ENCODE measurements at places on chromosomes 7 and 10. TPM values are rescaled to one million over a fixed set of nuclear protein-coding genes. Genes with fewer than 3 reads are reported as not detected.

CCDC172 gene
- total RNA-seq = not detected

OSBPL3 gene
- total RNA-seq = 9.0 TPM

COL26A1 gene
- not detected for total RNA-seq

AOAH gene
- total RNA-seq = 2.4 TPM

PODXL gene
- 61.2 TPM for total RNA-seq

DNA sequence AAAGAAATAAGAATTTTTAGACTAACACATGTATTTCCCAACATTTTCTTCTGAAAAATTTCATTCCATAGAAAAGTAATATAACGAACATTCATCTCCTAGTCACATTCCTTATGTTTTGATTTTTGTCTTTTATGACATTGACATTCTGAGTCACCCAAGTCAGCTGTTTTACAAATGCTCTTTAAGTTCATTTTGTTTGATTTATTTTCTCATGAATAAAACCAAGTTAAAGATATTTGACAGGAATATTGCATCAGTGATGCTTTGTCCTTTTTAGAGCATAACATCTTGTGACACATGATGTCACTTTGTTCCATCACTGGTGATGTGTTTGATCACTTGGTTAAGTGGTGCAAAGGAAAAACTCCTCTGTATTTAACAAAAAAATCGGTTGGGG is 48.4 kb downstream of the HGF start:
- no peak for DNase-seq

GRCh38 chr7:108294595-108294994 is 161.6 kb downstream of the NRCAM start:
- DNase-seq = no peak

DNA sequence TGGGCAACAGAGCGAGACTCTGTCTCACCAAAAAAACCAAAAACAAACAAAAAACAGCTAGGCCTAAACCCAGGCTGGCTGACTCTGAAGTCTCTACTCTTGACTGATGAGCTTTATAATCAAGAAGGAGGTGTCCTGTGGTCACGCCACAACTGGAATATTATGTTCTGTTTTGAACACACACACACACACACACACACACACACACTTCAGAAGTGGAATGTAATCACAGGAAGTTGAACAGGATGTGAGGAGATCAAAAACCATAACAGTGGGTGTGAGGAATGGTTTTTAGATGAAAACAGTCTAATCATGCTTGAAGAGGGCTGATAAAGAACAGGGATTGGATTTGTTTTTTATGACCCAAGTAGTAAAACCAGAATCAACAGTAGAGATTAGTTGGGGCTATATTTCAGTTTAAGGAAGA is 51.1 kb upstream of the IL6 start:
- no peak for DNase-seq

DNA sequence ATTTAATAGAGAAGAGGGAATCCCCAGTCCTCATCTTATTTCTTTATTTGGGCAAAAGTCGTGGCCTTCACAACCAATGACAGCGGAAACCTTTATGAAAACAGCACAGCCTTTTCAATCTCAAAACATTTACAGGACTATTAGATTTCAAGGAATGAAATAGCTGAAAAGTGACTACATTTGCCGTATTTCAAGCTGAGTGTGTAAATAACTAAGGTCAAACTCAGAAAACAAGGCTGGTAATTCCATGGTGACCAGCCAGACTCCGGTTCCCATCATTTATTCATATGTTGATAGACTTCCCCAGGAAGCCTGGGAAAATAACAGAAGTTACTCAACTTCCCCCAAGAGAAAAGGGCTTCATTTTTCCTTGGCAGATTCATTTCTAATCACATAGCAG is 457.3 kb upstream of the NFE2L3 start:
- DNase-seq = no peak

GRCh38 chr7:50531401-50531911 is 33.7 kb downstream of the DDC start:
- no peak for DNase-seq

- no peak for DNase-seq
Measured at GRCh38 chr10:58565271-58565670, 52.6 kb downstream of the BICC1 start.

DNA sequence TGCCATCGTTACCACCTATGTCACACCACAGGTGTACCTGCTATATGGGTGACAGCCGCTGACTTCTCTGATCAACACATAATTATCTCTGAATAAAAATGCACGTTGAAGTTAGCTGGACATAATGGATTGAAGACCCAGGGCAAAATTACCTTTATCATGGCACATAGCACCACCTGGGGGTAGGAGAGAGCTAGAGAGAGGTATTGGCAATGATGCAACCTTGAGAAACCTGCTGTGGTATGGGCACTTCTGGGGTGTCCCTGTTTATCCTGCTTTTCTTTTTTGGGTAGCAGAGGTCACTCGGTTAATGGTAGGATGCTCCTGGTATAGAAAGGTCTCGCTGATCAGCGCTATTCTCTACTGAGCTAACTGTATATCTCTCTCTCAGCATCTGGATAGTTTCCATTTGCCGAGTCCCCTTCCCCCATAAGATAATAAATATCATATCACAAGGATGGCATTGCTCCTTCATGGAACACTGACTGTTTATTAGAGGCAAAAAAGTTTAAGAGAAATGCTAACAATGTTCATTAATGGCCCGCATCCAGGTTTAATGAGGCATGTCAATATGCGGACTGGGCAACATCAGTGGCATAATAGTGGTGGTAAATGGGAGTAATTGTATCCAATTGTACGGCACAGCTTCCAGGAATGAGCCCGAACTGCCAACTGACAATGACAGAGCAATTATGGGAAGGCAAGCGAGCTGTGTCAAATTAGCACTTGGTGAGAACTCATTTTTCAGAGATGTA is 323.1 kb downstream of the TFEC start:
- DNase-seq = no peak

DNA sequence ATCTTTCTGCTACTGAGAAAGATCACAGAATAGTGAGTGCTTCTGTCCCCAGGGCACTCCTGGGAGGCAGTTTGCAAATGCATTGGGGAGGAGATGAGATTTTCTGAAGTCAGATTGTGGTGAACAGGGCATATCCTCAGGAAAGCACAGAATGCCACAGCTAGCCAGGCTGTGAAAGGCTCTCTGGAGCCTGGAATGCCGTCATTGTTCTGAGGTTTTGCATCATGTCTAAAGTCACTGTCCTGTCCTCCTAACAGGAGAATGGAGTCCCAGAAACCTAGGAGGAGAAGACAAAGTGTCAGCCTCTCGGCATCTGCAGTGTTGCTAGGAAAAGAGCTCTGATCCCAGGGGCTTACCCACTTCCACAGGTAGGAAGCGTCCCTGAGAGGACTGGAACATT is 69.2 kb upstream of the IGFBP3 start:
- no peak for DNase-seq

Measured in left ventricle myocardium superior (tissue), 1 donor.